ENCODE measurements at places on chromosomes 16 and 17.

GRCh38 chr16:4682084-4682591 is 11.2 kb upstream of the NUDT16L1 start:
- no peak for DNase-seq

- DNase-seq: peak; percentile 43
Measured at GRCh38 chr16:89615596-89616090, 2.2 kb downstream of the DPEP1 start.

GRCh38 chr17:41967141-41967920 is 736 bp downstream of the CNP start:
- no peak for DNase-seq

DNA sequence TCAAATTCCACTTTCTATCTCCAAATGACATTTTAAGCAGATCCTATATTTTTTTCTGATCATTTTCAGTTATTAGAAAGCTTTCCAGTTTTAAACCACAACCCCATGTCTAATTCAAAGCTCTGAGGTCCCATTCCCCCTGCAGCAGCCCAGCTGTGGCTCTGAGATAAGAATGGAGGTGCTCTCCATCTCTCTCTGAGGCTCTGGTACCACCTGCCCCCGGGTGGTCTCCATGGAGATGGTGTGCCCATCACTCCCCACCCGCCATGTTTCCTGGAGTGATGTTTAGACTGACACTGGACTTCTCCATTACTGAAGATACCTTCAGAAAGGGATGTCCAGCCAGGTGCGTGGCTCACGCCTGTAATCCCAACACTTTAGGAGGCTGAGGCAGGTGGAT is 68.1 kb upstream of the SEC14L1 start:
- DNase-seq: no peak

GRCh38 chr17:2909846-2910234 is 113.6 kb downstream of the RAP1GAP2 start:
- no peak for DNase-seq

DNA sequence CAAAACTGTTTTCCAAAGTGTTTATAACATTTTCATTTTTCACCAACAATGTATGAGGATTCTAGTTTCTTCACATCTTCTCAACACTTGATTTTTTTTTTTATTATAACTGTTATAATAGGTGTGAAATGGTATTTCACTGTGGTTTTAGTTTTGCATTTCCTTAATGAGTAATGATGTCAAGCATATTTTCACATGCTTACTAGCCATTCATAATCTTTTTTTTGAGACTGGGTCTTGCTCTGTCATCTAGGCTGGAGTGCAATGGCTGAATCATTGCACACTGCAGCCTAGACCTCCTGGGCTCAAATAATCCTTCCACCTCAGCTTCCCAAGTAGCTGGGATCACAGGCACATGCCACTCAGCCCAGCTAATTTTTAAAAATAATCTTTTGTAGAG is 65.1 kb downstream of the EFCAB13 start:
- no peak for DNase-seq

DNA sequence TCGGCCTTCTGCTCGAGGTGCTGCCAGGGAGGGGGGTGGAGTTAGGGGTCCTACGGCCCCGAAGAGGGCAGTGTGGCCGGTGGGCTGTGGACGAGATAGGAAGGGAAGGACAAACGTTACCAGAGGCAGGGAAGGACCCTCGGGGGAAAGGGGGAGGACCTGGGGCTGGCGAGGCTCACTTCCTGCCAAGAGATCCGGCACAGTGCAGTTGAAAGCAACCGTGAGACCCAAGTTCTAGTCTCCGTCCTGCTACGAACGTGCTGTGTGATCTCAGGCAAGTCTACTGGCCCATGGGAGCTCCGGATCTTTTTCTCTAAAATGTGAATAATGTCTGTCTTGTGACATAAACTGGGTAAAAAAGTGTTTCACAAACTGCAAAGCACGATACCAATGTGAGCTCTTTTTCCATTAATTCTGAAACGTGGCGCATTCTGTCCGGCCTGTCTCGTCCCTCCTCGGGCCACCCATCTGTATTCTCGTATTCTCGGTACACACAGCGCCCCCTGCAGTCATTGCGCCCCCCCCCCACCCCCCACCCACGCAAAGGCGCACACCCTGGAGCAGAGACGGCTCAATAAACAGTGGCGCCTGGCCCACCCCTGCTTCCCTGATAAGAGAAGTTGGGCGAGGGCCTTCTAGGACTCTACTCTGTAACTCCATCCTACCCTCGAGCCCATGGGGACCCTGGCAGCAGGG is 8.8 kb downstream of the CYGB start:
- peak; percentile 64 for DNase-seq

DNA sequence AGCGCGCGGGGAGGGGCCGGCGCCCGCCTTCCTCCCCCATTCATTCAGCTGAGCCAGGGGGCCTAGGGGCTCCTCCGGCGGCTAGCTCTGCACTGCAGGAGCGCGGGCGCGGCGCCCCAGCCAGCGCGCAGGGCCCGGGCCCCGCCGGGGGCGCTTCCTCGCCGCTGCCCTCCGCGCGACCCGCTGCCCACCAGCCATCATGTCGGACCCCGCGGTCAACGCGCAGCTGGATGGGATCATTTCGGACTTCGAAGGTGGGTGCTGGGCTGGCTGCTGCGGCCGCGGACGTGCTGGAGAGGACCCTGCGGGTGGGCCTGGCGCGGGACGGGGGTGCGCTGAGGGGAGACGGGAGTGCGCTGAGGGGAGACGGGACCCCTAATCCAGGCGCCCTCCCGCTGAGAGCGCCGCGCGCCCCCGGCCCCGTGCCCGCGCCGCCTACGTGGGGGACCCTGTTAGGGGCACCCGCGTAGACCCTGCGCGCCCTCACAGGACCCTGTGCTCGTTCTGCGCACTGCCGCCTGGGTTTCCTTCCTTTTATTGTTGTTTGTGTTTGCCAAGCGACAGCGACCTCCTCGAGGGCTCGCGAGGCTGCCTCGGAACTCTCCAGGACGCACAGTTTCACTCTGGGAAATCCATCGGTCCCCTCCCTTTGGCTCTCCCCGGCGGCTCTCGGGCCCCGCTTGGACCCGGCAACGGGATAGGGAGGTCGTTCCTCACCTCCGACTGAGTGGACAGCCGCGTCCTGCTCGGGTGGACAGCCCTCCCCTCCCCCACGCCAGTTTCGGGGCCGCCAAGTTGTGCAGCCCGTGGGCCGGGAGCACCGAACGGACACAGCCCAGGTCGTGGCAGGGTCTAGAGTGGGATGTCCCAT is 232.8 kb downstream of the SEC14L1 start:
- DNase-seq: peak; percentile 61

DNA sequence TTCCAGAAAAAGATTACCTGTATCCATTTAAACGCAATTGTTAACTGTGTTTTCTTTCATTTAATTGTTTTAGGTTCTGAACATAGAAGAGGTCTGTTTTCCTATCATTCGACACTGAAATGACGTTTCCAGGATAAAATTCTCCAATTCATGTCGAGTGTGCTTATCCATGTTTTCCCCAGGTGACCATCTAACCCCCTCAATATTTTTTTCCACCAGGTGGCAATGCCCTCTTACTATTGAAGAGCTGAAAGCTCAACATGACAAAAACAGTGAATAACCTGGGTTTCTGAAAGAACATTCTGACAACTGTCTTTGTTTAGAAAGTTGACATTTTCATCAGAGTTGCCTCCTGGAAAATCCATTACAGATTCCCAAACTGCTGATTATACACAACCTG is 948.7 kb downstream of the KCNJ2 start:
- no peak for DNase-seq

DNA sequence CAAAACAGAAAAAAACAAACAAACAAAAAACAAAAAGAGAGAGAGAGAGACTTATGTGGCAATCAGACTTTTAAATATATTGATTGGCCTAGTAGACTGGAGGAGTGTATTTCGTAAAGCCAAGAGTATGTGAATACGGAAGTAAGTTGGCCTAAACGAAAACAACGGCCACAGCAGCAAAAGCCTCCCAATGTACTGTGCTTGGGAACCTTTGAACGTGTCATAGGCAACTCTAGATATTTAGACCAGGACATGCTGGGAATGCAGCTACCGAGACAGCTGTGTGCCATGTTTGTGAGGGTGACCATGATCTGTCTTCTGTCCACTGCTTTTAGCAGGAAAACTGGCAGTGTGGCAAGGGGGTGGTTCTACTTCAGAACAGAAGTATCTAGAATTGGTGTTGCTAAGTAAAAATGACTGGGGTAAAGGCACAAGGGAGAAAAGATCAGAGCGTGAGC is 7.4 kb downstream of the MAF start:
- DNase-seq: no peak

- DNase-seq: no peak
Measured at GRCh38 chr17:32916134-32916533, 11.8 kb upstream of the TMEM98 start.

DNA sequence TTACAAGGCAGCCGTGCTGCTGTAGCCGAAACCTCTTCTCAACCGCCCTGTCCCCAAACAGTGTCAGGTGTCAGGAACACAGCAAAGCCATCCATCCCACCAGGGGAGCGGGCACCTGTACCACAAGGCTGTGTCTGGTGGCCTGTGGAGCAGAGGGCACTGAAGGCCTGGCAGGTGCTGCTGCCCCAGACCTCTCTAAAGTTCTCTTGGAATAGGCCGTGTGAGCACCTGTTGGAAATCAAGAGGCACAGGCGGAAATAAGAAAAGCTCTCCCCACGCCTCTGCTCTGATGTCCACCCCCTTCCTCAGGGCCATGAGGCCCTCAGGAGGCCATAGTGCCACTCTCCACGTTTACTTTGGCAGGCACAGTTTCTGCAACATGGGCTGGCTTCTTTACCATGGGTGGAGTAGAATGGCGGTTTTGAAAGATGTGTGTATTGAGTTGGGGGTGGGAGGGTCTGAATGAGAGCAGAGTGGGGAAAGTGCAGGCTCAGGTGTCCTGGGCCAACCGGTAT is 99.9 kb upstream of the ZNF750 start:
- no peak for DNase-seq

DNA sequence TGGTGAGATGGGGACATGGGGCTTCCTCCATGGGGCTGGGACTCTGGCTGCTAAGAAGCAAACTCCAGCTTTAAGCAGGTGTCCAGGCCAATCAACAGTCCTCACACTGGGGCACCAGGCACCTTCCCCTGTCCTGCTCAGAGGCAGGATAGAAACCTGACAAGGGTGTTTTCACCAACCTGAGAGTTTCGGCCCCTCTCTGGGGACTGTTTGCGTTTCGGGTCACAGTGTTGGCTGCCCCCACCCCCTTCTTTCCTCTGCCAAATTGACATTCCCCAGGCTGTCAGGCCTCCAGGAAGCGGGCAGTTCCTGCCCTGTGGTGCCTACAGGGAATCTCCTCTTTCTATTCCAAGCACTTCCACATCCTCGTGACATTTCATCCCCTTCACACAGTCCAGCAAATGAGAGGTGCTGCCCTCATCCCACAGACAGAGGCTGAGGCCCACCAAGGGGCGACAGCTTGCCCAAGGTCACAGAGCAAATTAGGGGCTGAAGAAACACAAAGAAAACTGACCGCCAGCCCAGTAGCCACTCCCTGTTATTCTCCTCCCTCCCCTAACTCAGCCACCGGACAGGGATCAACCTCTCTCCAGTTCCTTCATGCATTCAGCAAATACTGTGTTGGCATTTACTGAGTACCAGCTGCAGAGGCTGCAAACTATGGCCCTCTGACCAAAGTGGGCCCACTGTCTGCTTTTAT is 38.0 kb downstream of the MMP15 start:
- DNase-seq: no peak

DNA sequence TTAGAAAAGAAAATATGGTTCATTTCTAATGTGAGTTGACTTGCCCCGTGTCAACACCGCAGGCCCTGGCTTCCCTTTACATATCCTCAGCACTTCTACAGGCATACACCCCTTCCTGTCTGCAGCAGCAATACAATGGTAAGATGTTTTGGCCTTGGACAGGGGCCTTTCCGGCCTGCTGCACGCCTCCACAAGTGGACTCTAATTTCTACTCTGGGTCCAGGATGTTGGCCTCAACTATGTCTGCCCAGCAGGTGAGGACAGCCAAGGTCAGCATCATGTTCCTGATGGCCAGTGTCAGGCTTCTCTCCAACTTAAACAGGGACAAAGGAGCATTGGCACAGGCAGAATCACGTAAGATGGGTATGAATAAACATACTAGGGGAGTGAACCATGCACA is 11.0 kb downstream of the C17orf67 start:
- peak; percentile 29 for DNase-seq

DNA sequence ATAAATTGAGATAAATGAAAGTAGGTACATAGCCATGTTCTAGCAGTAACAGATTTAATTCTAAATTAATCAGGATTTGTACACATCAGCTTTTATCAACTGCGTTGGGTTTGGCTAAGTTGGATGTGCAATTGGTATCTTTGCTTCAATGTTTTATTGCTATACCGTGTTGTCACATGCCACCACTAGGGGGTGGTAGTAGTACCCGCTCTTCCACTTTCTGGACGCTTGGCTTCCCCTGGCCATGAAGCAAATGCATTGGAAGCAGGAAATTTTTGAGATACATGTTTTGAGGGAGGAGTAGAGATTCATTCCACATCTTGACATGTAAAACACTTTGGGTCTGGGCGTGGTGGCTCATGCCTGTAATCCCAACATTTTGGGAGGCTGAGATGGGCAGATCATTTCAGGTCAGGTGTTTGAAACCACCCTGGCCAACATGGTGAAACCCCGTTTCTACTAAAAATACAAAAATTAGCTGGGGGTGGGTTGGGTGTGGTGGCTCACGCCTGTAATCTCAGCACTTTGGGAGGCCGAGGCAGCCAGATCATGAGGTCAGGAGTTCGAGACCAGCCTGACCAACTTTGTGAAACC is 58.6 kb downstream of the EMP2 start:
- no peak for DNase-seq

DNA sequence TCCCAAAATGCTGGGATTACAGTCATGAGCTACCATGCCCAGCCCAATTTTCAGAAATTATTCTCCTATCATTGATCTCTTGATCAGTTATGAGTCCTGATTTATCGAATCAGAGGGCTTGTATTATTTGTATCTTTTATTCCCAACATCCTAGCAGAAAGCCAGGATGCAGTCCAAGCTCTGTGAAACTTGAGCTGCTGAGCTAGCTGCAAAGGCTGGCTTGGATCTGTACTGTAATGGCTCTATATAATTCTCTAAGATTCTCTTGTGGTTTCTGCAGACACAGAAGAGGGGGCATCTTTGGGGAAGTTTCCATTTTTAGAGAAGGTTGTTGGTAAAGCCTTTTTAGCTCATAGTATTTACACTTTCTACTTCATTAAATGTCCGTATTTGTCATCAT is 227.1 kb downstream of the MAP2K4 start:
- no peak for DNase-seq

DNA sequence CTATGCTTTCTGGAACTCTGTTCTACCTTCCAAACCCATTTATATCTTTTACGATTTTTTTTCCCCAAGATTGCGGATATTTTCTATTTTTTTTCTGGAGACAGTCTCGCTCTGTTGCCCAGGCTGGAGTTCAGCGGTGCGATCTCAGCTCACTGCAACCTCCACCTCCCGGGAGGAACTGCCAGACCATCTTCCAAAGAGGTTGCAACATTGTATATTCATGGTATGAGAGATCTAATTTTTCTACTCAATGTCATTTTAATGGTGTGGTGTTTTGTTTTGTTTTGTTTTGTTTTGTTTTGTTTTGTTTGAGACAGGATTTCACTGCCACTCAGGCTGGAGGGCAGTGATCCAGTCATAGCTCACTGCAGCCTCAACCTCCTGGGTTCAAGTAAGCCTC is 8.5 kb upstream of the BMERB1 start:
- no peak for DNase-seq

Data from heart right ventricle (tissue), 16 donors.